ENCODE measurements at places on chromosomes 6 and 20.

GRCh38 chr20:59821788-59822187 lies 111.6 kb downstream of the SYCP2 start:
- no peaks in the 10 kb centered on the region for H3K27me3 ChIP-seq
- no peak overlapping the region for H3K4me3 ChIP-seq
- H3K36me3 ChIP-seq: no peaks in the 10 kb centered on the region

DNA sequence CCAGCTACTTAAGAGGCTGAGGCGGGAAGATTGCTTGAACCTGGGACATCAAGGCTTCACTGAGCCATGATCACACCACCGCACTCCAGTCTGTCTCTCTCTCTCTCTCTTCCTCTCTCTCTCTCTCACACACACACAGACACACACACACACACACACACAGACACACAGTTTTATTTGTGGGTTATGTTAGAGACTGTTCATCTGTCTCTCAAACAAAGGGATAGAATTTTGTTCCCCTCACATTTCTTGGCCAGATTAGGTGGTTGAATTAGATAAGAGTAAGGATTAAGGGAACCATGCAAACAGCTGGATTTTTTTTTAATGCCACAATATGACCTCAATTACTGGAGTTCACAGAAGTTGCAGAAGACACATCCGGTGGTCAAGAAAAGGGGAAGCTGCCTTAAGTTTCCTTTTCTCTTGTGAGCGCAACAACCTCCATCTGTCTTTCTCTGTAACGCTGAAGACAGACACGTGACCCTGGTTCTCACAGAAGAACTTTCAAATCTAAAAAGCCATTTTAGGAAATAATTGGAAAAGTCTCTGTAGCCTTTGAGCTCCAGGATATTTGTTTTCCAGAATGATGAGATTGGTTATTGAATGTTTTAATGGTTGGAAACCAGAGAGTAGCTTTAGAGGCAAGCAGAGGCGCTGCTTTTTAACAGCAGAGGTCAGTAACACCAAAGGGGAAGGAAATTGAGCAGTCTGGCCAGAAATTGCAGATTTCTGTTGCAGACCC lies 32.9 kb upstream of the LGSN start:
- H3K27me3 ChIP-seq: no peaks in the 10 kb centered on the region
- H3K27ac ChIP-seq: no peak overlapping the region
- no peaks in the 10 kb centered on the region for H3K4me1 ChIP-seq
- H3K4me3 ChIP-seq: no peak overlapping the region
- H3K36me3 ChIP-seq: no peaks in the 10 kb centered on the region

DNA sequence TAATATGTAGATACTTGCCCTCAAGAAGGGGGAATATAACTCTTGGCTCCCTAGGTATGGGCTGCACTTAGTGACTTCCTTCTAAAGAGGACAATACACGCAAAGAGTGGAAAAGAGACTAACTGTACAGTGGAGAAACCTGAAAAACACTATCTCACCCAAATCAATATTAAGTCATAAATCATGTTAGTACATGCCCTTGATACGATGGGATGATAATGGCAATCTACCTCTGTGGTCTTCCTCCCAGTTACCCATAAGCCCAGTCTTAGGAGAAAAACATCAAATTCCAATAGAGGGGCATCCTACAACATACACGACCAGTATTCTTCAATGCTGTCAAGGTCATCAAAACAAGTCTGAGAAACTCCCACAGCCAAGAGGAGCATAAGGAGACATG lies 1.3 kb downstream of the TRIM26 start:
- peaks cover 64% of the 10 kb centered on the region for H3K4me1 ChIP-seq
- no peaks in the 10 kb centered on the region for H3K27me3 ChIP-seq
- peak overlapping the region; percentile 98 for H3K4me3 ChIP-seq
- no peak overlapping the region for H3K27ac ChIP-seq
- no peaks in the 10 kb centered on the region for H3K36me3 ChIP-seq

DNA sequence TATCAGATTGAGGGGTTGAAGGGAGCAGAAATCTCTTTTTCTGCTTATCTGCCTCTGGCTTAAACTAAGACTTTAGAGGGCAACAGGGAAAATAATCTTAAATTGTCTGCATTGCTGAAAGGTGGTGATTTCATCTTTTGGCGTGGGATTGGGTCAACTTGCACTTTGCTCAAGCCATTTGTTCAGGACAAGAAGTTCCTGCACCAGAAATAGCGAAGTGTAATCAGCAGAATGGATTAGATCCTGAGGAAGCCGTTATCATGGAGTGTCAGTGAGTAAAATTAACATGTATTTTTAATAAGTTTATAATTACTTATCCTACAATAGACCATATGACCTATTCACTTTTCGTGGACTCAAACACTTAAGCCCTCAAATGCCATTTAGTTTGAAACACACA lies 249.3 kb downstream of the CD83 start:
- no peaks in the 10 kb centered on the region for H3K36me3 ChIP-seq
- H3K4me1 ChIP-seq: no peaks in the 10 kb centered on the region
- H3K4me3 ChIP-seq: no peak overlapping the region
- no peaks in the 10 kb centered on the region for H3K27me3 ChIP-seq
- no peak overlapping the region for H3K27ac ChIP-seq
- DNase-seq: no peak

DNA sequence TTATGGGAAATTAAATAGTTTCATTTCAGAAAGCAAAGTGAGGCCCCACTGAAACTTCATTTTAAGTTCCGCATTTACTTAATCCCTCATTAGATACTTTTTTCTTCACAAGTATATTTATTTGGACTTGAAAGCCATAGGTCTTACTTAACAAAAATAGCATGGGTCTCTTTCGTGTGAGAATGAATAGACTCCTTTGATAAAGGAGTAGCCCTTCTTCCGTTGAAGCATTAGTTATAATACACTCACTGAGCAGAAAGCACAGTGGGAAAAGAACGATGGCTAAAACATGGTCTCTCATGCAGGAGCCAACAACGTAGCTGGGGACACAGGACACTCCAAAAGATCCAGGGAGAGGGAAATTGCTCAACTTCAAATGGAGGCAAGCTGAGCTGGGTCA lies 130.4 kb downstream of the SLC23A2 start:
- H3K27me3 ChIP-seq: no peaks in the 10 kb centered on the region
- H3K4me3 ChIP-seq: peak overlapping the region; percentile 3
- peak overlapping the region; percentile 77 for H3K27ac ChIP-seq
- DNase-seq: no peak
- peaks cover 9% of the 10 kb centered on the region for H3K4me1 ChIP-seq

- DNase-seq: no peak
- H3K36me3 ChIP-seq: peaks cover 33% of the 10 kb centered on the region
- H3K4me1 ChIP-seq: peaks cover 66% of the 10 kb centered on the region
- peak overlapping the region; percentile 97 for H3K27ac ChIP-seq
Measured at GRCh38 chr6:111673937-111674336, 68.3 kb upstream of the TRAF3IP2 start.

DNA sequence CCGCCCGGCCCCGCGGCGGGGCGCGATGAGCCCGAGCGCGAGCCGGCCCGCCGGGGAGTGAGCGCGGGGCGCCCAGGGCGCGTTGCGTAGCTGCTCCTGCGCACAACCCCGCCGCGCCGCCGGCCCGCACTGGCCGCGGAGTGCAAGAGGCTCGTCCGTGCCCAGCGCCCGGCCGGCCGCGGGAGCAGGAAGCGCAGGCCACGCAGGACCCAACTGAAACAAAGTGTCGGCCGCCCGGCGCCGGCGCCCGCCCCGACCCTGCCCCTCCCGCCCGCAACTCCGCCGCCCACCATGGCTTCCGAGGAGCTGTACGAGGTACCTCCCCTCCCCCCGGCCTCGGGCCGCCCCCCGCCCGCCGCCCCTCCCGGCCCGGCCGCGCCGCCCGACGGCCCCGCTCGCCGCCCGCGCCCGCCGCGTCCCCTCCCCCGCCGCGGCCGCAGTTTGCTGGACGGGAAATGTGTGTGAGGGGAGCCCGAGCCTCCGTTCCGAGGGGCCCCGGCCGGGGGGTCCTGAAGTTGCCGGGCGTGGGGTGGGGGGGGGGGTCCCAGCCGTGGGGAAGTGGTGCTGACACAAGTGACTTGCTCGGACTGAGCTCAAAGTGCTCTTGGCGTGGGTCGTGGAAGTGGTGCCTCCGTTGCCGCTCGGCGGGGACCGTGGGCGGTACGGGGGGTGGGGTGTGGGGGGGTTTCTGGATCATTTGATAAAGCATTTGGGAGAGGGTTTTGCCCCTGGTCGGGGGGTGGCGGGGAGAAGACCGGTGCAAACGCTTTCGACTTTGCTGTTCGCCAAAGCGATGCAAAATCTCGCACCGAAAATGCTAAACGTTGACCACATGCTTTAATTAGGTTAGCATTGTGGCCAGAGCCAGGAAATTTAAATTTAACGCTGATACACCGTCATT lies 539 bp downstream of the CDYL start:
- peaks cover 39% of the 10 kb centered on the region for H3K27me3 ChIP-seq
- peak overlapping the region; percentile 86 for H3K4me3 ChIP-seq
- H3K36me3 ChIP-seq: peaks cover 16% of the 10 kb centered on the region
- peak; percentile 36 for DNase-seq
- no peak overlapping the region for H3K27ac ChIP-seq
